HT-29 (cell line): ENCODE measurements at places on chromosomes 12 and 14.

DNA sequence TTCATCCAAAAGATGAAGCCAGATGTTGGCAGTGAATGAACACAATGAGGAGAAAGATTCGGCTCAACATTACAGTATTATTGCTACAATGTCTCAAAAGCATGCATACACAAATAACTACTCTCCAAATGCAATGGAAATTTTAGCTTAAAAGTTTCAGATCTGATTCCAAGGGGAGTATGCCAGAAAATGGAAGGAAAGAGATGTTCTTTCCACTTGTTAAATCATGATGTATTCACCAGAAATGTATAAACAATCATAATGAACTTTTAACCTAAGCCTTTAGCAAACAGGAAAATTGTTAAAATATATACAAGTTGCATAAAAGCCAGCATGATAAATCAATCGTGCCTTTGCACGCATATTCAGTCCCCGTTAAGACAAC is 62.1 kb downstream of the SH2B3 start:
- no peak for DNase-seq

GRCh38 chr12:93229494-93230325 is 148.0 kb upstream of the NUDT4 start:
- DNase-seq, result peak; percentile 62

DNA sequence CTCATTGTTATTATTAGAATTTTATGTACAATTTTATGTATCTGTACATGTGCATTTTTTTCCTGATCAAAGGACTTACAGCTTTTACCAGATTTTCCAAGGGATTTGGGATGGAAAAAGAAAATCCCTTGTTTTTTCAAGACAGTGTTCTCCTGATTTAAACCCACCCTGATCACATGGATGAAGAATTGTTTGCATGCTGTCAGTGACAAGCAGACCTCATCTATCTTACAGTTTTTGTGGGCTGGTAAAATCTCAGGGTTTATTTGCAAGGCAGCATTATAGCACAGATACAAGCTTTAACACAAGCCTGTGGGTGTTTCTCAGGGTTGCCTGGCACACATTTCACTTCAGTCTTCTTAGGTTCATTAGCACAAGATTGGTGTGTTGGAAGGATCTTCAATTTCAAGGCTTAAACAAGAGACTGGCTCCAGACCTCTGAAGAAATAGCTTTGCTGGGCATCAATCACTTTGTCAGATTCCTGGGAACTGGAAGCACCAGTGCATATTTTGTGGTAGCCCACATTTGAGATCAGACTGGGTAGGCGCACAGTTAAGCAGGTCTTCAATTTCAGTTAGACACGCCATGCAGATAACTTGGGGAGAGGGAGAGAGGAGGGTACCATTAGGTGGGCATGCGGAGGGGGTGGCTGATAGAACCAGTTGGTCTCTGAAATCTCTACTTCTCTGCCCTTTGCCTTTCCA is 118.0 kb downstream of the TBX5 start:
- DNase-seq, result no peak

DNA sequence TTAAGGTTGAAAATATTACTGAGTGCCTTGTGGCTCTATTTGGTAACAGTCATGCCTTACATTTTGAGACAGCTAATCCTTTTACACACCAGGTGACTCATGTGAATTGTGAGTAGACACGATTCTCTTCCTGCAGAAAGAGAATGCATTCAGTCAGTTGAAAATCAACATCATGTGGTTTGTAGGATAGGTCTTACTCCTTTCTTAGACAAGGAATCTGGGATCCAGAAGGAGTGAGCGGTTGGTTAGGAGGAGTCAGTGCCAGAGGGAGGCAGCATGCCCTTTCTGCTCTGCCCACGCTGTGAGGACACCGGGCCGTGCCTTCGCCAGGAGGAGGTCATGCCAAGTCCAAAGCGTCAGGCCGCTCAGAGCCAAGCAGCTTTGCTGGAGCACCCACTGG is 47.6 kb downstream of the TRAF3 start:
- DNase-seq, result no peak

GRCh38 chr14:68627050-68627867 is 165.6 kb downstream of the ZFP36L1 start:
- no peak for DNase-seq

DNA sequence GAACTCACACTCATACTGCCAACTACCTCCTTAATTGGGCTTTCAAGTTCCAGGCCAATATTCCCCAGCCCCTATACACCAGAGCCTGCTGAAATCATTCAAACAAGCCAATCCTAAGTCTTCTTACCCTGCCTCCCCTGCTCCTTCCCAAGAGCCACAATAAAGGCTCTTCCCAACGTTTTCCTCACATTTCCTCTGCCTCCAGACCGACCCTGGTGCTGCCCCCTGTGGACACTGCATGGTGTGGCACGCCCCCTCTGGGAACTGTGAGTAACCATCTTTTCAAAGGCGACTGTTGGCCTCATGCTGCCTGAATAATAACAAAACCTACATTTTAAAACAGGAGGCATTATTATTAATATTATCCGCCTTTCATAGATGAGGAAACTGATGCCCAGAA is 111.6 kb upstream of the NOS1 start:
- peak; percentile 12 for DNase-seq

GRCh38 chr12:30965613-30965985 is 39.1 kb downstream of the TSPAN11 start:
- DNase-seq, result peak; percentile 63

DNA sequence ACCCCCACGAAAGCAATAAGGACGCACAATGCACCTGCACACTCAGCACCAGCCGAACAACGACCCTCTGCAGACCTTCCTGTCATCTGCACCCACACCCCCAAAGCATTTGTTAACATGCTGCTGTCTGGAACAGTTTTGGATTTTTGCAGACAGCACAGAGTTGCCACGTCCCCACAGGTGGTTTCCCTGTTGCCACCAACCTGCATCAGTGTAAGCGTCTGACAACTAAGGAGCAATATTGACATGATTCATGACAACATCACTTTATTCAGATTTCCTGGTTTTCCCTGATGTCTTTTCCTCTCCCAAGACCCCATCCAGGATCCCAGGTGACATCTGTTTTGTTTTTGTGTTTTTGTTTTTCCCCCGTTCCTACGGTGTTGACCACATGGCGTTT is 150.7 kb upstream of the C14orf180 start:
- no peak for DNase-seq

- no peak for DNase-seq
Measured at GRCh38 chr12:50111395-50111692, 692 bp upstream of the COX14 start.

- no peak for DNase-seq
Measured at GRCh38 chr12:115569345-115570068, 708.0 kb downstream of the MED13L start.
